ENCODE measurements at places on chromosomes 3 and 15.

DNA sequence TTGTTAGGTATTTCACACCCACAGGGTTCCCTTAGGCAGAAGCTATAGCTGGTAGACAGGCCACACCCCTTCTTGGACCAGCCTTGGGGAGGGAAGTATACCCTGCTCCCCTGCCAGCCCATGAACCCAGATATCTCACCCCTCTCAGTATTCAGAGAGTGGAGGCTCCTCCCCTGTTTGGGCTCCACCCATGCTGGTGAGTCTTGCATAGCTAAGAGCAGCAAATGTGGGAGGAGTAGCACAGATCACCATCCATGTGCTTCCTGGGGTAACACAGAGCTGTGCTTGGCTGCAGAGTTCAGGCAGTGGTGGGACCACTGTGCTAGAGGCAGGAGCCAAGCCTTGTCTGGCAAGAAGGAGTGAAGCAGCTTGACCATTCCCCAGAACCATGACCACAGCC is 427.2 kb downstream of the ZIC1 start:
- no peak for DNase-seq

DNA sequence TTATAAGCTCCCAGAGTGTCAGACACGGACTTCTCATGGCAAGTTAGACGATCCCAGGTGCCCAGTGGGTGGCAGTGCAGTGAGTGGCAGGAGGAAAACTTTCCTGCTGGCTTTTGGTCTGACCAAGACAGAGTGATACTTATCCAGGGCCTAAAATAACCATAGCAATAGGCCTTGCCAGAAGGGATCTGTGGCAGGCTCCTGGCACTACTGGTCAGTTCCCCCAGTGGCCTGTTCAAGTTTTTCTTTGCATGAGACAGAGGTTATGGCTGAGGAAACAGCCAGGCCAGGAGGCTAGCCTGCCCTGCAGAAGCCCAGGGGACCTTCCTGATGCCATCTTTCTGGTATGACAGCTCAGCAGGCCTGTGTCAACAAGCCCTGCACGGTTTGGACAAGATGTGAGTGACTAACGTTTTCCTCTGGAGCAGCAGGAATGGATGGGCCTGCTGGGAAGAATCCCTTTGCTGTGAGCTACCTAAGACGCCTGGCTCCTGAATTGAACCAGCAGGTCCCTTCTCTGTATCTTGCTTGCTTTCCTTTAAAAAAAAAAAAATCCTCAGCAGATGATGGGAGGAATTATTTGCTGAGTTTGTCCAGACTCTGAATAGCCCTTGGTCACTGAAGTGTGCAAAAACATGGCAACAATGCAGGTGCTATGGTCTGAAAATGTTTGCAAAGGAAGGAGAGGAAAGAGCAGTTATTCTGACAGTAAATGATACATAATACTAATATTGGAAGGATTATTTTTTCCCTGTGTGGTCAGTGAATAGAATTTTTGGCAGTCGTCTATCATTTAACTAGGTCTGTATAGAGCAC is 18.0 kb downstream of the SCG5 start:
- DNase-seq, result no peak

DNA sequence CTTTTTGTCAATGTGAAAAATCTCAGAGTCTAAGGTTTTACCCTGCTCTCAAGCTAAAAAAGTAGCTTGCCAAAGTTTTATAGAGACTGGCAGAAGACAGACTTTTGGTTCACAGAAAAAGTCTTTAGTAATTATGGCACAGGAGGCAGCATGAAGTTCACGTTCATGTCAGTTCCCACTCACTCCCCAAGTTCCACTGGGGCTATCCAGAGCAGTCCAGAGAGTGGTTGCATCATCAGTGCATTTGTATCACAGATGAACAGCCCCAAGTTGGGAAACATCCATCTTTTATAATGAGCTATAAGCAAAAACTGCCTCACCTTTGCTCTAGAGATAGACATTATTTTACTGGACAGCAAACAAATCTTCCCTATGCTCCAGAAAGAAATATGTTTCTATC is 454.1 kb upstream of the AGTR1 start:
- no peak for DNase-seq

DNA sequence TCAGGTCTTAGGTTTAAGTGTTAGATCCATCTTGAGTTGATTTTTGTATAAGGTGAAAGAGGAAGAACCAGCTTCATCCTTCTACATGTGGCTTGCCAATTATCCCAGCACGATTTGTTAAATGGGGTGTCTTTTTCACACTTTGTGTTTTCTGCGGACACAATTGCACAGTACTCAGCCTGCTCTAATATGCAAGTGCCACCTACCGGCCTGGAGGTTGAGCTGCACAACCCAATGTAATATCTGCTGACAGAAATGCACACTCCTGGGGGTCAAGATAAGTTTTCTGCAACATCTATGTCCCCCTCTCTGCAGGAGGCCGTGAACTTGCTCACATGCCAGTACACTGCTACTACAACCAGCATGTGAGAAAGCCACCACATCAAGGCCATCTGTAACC is 791.9 kb upstream of the ROBO1 start:
- DNase-seq, result no peak

GRCh38 chr3:73504239-73504638 is 120.5 kb downstream of the PDZRN3 start:
- no peak for DNase-seq

GRCh38 chr15:70376929-70377691 is 279.4 kb upstream of the TLE3 start:
- no peak for DNase-seq

DNA sequence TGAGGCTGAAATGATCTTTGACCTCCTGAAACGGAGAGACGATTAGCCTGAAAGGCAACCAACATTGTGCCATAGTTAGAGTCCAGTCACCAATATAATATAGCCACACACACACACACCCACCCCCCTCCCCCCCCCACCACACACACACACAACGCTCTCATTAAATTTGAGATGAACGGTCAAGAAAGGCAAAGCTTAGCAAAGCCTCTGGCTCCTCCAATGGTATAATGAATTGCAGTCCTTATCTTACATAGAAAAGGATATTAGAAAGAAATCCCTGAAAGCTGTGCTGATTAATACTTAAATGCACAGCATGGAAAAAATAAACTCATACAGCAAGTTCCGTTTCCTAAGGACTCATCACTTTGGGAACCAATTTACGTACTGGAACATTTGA is 876 bp upstream of the ZNF385D start:
- DNase-seq, result no peak

GRCh38 chr3:8629151-8630021 is 15.2 kb downstream of the SSUH2 start:
- no peak for DNase-seq

- no peak for DNase-seq
These were observed 829 bp downstream of the RNF7 start for GRCh38 chr3:141738891-141739363.

DNA sequence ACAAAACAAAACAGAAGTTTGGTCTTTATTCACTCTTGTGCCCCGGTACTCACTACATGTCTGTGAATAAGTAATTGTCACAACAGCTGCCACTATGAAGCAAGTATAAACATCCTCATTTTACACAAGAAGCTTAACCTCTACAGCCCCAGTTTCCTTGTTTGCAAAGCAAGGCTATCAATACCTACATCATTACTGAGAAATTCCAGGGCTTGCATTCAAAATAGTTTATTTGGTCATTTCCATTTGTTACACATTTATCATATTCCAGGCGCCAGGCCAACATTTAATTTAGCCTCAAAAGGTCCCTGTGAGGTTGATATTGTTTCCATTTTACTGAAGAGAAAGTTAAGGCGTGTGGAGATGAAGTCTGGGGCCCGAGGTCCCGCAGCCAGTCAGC is 161.4 kb upstream of the LRTM1 start:
- no peak for DNase-seq

- no peak for DNase-seq
These were observed 47.3 kb downstream of the IQSEC1 start for GRCh38 chr3:13025778-13026518.

DNA sequence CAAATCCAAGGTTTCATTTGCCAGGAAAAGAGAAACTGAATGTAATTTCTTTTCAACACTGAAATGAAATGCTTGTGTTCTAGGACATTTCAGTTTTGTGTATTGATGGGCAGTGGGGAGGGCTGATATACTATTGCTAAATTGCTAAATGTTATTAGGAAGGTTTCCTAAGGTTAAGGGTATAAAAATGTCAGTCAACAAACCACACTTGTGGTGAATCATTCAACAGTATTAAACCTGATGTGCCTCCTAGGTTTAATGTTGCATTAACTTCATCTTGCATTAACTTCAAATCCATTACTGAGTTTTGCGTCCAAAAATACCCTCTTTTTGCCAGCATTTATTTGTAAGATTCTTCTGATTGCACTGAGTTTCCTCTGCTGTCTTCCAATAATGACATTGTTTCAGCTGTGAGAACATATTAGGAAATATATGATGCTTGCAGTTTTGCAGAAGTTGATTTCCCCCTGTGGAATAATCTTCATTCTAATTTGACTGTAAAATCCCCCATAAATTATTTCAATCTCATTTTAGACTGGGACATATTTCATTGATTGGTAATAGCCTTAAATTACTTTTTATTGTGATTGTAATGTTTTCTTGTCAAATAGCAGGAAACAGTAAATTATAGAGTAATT is 758.3 kb downstream of the GBE1 start:
- no peak for DNase-seq

GRCh38 chr3:124168271-124168670 is 176.3 kb upstream of the ROPN1 start:
- no peak for DNase-seq

- no peak for DNase-seq
These were observed 237.3 kb downstream of the SHOX2 start for GRCh38 chr3:157868946-157869345.

DNA sequence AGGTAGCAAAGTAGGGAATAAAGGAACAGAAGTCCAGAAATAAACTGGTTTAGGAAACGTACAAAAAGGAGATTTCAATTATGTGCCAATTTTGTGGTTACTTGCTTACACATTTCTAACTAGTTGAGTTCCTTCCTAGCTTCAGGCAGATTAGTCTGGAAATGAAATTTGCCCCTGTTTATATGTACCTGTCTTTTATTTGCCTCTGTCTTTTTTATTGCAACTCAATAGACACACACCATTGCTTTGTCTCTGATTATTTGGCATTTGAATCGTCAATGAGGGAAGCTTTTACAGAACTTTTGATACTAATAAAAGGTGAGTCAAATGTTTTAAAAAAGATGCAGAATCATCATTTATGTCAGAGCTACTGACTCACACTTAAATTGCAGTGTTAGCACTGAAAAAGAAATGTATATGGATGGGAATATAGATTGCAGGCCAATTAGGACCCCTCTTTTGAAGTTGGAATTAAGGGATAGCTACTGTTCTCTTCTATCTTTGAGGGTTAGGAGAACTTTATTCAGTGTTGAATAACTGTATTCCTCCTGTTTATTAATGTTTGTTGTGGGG is 60.5 kb downstream of the TRAK1 start:
- no peak for DNase-seq

GRCh38 chr15:66224946-66225345 is 28.6 kb downstream of the MEGF11 start:
- no peak for DNase-seq

DNA sequence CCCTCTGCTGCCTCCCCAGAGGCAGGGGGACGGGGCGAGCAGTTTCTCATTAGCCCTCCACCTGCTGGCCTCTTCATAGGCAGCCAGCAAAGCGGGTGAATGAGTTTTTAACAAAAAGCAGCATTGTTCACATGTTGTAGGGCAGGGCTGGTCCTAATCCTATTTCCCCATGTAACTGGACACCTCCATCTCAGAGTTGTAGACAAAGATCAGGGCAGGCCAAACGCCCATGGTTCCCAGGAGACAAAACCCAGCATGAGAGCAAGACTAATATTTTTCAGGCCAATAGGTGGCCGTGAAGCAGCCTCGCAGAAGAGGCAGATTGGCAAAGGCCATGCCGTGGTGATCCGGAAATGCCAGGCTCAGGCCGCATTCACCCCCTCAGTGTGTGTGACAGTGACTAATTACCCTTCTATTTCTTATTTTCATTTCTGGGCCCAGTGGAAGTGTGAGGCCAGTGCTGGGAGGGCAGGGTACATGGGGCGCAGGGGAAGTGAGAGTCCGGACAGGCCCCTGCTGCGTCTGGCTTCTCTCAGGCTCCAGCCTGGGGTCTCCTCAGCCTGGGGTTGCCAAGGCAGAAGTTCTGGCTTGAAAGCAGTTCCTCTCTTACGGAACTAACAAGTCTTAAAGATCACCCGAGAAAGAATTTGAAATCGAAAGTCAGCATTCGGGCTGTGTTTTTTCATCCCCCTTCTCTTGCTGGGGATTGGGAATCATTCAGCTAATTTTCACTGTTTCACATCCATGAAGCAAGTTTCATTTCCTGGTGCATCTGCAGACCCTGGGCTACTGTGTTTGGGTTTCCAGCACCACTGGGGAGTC is 64.8 kb downstream of the BOC start:
- no peak for DNase-seq

- DNase-seq, result no peak
These were observed 1025.0 kb downstream of the ZPLD1 start for GRCh38 chr3:103459815-103460214.

DNA sequence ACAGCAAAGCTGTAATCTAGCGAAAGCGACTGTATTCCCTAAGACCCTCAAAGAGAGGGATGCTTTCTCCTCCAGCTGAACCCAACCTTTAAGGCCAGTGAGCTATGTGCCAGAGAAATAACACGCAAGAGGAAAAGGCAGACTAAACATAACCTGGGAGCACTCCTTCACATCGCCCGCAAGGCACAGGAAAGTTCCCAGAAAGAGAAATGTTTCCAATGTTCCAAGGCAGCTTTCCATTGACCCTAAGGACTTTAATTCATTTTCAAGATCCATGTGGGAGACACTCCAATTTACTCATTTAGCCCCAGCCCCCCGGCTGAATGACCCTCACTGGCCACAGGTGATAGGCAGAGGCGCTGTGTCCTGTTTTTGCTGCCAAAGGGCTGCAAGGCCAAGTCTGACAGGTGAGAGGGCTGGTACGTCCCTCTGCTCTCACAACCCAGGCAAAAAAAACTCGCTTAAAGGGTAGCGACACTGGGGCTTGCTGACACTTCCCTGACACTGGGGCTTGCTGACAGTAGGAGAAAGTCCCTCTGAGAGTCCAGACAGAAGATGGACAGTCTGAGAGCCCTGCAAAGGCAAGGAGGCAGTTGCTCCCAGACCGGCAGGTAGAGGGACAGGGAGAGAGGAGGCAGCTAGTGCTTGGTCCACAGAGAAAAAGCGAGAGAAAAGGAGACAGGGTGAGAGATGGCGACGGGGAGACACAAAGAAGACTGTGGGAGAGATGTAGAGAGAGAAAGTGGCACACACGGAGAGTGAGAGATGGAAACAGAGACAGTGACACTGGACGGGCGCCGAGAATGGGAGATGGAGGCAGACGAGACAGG is 702 bp downstream of the ARHGEF3 start:
- no peak for DNase-seq

DNA sequence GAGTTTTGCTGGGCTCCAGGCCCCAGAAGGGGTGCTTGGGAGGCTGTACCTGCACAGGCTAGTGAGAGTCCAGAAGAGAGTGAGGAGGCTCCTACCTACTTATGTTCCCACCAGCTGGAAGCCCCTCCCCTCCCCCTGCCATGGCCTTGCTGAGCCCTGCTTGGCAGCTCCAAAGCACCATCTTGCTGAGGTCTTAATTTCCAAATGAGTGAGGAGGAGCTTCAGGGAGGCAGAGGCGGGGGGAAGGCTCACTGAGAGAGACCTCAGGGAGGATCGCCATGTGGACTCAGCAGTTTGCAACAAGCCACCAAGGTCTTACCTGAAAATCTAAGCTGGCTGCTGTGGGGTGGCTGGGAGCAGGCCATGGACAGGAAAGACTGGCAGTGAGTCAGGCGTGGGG is 8.7 kb upstream of the CACNA2D2 start:
- DNase-seq, result no peak

Measured in activated CD8-positive, alpha-beta memory T cell treated with anti-CD3 and anti-CD28 coated beads for 4 hours (primary cell).